CD4-positive, alpha-beta T cell treated with Interleukin-15 for 4 hours (primary cell): ENCODE measurements at places on chromosomes 3 and 15.

DNA sequence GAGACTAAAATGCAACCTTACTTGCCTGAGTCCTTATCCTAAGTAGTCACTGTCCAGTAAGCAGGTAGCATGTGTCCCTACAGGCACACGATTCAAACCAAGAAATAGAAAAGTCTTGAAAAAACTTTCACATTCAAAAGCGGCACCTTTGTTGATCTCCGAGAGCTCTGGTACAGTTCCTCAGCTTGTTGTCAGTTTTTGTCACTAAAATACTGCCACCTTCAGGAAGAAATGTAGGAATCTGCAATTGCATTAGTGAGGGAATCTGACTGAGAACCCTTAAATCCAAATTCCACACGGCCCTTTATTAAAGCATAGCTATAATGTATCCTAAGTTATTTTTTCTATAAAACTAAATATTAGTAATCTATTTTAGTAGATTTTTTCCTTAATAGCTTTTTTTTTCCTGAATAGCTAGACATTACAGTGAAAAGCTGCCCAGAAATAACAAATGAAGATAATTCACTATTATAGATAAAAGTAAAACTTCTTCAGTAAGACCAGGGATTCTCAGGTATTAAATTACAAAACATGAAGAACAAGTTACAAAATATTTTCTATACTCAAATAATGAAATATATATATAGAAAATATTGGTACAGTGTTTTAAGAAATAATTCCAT lies 44.0 kb downstream of the CCDC54 start:
- DNase-seq, result peak; percentile 64

GRCh38 chr3:61765157-61765876 lies 203.9 kb downstream of the PTPRG start:
- DNase-seq, result no peak

GRCh38 chr3:153631102-153631501 lies 469.1 kb downstream of the RAP2B start:
- no peak for DNase-seq

DNA sequence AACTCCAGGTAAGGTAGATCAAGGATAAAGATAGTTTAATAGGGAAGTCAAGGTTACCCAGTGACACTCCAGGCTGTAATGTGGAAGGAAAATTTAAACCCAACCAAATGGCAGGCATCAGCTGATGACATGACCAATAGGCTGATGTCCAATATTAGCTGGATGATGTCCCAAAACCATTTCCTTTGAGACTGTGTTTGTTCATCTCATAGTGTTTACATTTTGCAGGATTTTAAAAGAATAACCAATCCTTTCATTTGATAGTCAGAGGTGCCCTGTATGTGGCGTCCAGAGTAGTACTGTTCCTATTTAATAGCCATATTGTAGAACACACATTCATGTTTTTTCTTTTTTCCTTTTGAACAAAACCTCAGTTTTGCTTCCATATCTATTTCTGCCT lies 23.3 kb upstream of the TMEM158 start:
- no peak for DNase-seq

- no peak for DNase-seq
Observed at GRCh38 chr3:172877011-172877410, 126.5 kb downstream of the ECT2 start.

DNA sequence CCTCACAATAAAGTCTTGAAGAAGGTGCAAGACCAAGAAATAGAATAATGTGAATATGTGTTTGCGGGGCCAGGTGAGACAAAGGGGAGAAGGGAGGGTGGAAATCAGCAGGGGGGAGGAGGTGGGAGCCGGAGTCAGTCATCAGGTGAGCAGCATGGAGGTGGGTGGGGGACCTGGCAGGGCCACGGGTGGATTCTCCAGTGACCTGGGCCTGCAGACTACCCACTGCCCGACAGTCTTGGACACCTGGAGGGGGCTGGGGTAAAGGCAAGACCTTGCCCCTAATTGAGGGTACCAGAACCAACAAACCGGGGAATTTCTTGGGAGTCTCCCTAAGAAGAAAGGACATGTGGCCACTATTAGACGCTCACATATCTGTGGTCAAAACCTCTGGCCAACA lies 95.8 kb downstream of the CHSY1 start:
- no peak for DNase-seq

DNA sequence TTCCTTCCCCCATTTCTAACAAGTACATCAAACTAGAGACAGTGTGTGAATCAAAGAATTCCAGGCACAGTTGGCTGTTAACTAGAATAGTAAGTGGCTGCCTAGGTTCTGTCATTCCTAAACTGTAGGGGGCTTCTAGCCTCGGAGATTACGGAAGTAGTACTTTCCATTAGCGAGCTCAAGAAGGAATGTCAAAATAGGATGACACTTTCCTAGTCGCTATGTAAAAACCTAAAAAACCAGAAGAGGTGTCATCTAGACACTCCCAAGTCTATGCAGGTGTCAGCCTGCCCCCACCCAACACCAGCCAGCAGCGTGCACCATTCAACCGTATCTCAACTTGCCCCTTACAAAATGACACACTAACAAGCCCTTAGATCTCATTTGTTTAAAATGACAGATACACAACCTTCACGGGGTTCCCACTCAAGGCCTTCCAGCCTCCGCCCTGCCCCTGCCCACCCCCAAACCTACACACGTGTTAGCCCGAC lies 874 bp downstream of the INO80 start:
- DNase-seq, result no peak

- no peak for DNase-seq
Observed at GRCh38 chr3:128984596-128984995, 9.3 kb downstream of the CFAP92 start.

GRCh38 chr3:36800533-36801116 lies 36.3 kb upstream of the DCLK3 start:
- DNase-seq, result no peak

DNA sequence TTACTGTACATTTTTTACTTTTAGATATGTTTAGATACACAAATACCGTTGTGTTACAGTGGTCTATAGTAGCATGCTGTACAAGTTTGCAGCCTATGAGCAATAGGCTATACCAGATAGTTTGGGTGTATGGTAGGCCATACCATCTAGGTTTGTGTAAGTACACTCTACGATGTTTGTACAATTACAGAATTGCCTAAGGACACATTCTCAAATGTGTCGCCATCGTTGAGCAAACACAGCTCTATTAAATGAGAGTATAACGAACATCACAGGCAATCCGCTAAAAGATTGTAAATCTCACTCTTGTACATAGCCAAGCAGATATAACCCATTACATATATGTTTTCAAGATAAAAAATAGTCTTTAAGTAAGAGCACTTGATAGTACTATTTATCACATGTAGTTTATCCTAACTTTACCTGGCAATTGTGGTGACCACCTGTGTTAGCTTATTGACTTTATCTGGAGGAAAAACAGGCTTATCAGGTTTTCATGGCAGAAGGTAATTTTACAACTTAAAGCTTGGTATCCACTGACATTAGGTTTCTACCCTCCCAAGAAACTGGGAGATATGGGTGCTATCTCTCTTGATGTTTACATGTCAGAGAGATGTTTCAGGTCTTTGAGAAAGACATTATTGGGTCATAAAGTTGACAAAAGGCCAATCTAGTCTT lies 898.7 kb downstream of the NSUN3 start:
- no peak for DNase-seq

DNA sequence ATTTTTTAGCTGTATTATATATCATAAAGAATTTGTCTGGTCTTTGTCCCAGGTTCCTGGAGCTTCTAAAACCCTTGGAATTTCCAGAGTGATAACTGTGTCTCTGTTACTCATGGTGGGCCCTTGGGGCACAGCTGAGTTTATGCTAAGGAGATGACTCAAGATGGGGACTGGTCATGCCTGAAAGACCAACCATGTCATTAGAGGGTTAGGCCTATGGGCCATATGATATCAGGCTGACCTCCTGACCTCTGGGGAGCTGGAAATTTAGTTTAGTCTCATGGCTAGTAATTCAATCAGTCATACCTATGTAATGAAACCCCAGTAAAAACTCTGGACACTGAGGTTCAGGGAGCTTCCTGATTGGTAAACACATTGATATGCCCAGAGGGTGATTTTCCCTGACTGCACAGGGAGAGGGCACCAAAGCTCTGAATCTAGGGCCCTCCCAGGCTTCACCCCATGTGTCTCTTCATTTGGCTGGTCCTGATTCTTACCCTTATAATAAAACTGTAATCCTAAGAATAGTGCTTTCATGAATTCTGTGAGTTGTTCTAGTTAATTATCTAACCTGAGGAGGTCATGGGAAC lies 69.6 kb downstream of the EEFSEC start:
- no peak for DNase-seq

DNA sequence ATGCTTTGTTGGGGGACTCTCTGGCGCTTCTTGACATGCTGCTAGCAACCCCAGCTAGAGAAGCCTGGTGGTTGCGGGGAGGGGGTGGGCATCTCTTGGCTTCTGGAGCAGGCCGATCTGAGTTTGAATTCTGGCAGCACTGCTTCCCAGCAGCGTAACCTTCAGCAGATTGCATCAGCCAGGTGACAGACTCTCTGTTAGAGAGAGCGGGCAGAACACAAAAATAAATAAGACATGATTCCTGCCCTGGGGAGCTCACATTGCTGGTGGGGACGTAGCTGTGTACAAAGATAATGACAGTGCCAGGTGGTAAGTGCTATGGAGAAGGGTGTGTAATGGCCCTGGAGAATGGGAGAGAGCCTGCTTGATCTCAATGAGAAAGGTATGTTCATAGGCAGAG lies 87.4 kb downstream of the THSD4 start:
- no peak for DNase-seq

DNA sequence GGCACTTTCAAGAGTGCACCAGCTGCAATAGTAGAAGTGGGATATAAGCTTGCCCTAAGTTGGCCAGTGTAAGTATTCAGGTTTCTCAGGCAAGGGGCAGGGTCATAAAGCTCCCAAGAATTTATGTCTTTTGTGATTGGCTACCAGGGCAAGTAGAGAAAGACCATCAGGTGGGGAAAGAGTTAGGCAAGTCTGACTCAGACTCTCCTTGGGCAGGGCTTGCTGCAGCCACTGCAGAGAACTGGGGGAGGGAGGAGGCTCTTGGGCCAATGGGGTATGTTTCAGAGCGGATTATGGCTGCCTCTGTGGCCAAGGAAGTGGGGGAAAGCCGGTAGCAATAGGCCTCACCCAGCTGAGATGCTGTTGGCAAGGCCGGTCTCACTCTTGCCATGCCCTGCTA lies 44.6 kb upstream of the SLC25A36 start:
- DNase-seq, result no peak

DNA sequence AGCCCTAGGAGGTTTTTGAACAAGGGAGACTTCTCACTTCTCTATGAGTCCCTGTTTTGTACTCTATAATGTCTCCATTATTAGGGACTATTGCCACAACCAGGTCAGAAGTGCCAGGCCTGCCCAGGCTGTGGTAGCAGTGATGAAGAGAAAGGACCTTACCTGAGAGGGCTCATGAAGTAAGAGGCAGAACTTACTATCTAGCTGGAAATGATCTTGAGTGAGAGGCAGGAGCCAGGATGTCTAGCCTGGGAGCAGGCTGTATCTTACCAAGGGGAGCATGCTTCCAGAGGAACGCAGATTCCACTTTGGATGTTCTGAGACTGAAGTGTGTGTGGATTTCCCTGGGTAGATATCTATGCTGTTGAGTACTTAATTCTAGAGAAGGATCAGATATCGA lies 93.3 kb downstream of the RPL39L start:
- DNase-seq, result no peak

GRCh38 chr3:146781059-146781458 lies 175.9 kb upstream of the PLSCR5 start:
- no peak for DNase-seq

GRCh38 chr3:49629866-49630265 lies 44.3 kb upstream of the APEH start:
- no peak for DNase-seq

DNA sequence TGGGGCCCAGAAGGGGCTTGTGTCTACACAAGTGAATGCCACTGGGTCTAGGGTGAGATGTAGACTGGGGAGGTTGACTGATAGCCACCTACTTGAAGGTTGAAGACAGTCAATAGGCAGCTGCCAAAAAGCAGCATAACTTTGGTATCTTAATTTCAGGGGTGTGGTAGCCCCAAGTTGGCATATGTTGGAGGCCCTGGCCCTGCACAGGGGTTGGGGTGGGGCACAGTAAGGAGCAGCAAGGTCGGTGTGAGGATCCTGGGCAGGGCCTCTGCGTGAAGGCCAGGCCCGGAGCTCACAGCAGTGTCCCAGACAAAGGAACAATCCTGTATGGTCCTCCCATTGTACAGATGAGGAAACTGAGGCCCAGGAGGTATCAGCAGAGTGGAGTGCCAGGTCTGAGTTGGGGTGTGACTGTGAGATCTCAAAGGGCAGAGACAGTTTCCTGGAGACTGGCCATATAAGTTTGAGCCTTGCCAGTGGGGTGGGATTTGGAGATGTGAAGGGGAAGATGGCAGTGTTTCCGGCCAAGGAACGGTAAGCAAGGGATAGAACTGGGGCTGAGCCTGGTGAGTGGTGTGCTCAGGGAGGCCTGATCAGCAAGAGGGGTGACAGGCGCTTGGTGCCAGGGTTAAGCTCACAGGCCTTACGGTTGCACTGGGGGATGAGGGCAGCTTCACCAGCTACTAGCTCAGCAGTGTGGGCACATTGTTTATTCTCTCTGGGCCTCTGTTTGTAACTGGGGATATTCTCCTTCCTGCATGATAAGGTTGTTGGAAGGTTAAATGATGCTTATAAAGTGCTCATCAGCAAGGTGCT lies 1.7 kb downstream of the KLHL40 start:
- no peak for DNase-seq

- DNase-seq, result no peak
Observed at GRCh38 chr3:107767897-107768605, 245.3 kb downstream of the BBX start.
